ENCODE measurements at places on chromosomes 7 and 10.

- DNase-seq = no peak
These were observed 6.5 kb upstream of the EIF5AL1 start for GRCh38 chr10:79505829-79506228.

- DNase-seq = no peak
These were observed 145.0 kb downstream of the LRRC4 start for GRCh38 chr7:127886248-127886647.

DNA sequence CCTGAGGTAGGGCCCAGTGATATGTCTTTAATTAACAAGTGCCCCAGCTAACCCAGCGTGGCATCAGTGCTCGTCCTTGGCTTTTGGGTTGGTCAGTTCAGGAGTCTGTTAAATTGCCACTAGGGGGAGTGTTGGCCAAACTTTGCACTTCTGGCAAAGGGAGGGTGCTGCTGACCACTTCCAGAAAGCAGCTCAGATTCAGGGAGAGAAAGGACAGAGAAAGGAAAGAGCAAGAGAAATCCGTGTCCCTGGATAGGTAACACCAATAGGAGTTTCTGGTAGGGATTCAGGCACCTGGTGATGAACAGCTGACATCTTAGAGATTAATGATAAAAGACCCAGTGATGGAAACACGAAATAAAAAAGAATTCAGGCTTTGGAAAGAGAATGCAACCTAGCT lies 243.1 kb upstream of the AOAH start:
- no peak for DNase-seq

- no peak for DNase-seq
These were observed 67.3 kb downstream of the GLCCI1 start for GRCh38 chr7:8035647-8036518.

Data from NCI-H2081 treated with DMSO at 0.1 percent for 48 hours (cell line).